ENCODE measurements at places on chromosomes 7 and 10.

DNA sequence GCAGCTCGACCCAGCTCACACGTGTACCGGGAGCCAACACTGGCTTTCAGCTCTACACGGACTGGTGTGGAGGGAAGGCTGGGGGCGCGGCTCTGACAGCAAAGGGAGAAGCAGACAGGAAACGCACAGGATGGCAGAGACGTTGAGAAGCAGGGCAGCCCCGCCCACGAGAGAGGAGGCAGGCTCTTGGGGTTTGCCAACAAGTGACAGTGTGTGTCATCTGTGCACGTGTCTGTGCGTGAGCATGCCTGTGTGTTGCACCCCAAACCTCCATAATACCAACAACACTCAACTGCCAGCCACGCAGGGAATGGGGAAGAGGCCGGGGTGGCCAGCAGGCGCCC is 64.4 kb upstream of the PDGFA start:
- DNase-seq = no peak
- no peak overlapping the region for H3K27ac ChIP-seq
- H3K4me3 ChIP-seq = peak overlapping the region; percentile 14
- no peaks in the 10 kb centered on the region for H3K4me1 ChIP-seq
- H3K27me3 ChIP-seq = no peaks in the 10 kb centered on the region

DNA sequence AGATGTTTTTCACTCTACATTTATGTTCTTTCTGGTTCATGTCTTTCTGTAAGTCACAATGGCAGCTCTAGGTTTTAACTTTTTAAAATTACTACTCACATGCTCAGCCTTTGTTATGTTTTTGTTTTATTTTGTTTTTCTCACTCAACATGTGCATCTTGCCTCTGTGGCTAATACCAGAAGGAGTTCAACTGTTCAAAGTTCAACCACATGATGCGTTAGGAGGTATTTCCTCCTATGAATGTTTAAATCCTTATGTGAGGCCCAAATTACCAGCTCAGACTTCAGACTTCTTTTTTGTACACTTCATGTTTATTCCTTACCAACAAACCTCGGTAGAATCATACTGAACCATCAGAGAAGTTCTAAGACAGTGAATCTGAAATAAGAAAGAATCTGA is 151.6 kb downstream of the MALRD1 start:
- H3K4me3 ChIP-seq = no peak overlapping the region
- no peak for DNase-seq
- no peaks in the 10 kb centered on the region for H3K36me3 ChIP-seq
- H3K4me1 ChIP-seq = no peaks in the 10 kb centered on the region
- no peaks in the 10 kb centered on the region for H3K27me3 ChIP-seq

DNA sequence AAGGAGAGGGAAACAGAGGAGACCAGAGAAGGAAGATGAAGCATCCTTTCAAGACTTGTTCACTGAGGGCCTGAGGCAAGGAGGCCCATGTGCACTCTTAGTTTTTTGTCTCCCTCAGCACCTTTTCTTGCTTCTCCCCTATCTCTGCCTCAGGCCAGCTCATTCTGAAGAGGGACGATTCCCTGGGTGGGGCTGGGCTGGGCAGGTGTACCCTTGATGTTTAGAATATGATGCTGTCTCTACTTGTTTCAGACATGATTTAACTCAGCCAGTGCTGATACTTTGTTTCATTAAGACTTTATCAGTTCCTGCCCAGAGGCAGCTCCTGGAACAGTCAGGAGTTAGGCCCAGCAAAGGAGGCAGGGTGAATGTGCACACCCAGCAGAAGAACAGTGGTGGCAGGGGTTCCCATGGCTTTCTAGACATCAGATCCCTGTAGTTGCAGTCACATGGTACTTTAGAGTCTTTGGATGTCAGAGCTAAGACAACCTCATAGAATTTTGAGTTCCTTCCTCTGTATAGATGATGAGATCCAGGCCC is 3.4 kb downstream of the PRXL2A start:
- H3K4me3 ChIP-seq = no peak overlapping the region
- no peak overlapping the region for H3K27ac ChIP-seq
- no peaks in the 10 kb centered on the region for H3K27me3 ChIP-seq
- peaks cover 47% of the 10 kb centered on the region for H3K4me1 ChIP-seq

DNA sequence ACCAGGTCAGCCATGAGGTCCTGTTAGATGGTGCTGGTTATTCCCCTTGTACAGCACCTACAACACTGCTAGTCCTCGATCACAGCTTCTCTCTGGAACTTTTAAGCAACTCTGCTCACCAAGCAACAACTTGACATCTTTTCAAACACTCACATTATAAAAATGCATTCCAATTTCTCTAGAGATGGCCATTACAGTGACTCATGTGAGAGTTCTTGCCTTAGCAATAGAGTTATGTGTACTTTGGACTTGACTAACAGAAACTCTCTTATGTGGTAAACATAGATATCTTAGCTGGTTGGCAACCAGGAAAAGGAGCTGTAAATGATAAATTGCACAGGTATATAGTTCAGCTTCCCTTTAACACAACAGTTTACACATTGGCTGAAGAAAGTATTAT is 122.2 kb downstream of the PDE1C start:
- no peak for DNase-seq
- no peak overlapping the region for H3K27ac ChIP-seq
- H3K4me3 ChIP-seq = no peak overlapping the region
- no peaks in the 10 kb centered on the region for H3K36me3 ChIP-seq
- H3K27me3 ChIP-seq = no peaks in the 10 kb centered on the region
- no peaks in the 10 kb centered on the region for H3K4me1 ChIP-seq

DNA sequence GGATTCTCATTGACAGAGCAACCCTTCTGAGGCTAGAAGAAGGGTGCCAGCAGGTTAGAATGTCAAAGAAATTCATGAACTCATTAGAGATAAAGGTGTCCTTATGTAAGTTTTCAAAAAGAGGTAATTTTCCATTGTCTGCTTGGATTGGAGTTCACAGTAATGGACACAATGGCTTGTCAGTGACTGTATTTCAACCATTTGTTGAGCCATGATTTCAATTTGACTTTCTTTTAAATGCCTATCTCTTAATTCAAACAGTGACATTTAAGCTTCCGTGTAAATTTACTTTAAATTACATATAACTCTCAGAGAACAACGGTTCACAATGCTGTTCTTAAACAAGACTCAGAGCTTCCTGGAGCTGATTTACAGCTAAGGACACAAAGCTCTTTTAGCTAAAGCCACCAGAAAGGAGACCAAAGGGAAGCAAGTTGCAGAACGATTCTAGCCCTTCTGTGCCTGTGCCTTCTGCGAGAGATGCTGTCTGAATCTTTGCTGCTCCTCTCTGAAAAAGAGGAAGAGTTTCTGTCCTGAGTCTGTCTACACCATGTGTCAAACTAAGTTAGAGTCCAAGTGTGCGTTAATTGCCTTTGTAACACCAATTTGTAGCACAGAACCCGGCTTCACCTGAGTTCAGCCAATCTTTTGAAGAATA is 42.2 kb upstream of the PFKP start:
- DNase-seq = no peak
- peaks cover 2% of the 10 kb centered on the region for H3K27me3 ChIP-seq
- no peaks in the 10 kb centered on the region for H3K36me3 ChIP-seq
- H3K4me3 ChIP-seq = no peak overlapping the region
- H3K27ac ChIP-seq = no peak overlapping the region

- no peaks in the 10 kb centered on the region for H3K4me1 ChIP-seq
- H3K27ac ChIP-seq = no peak overlapping the region
- H3K27me3 ChIP-seq = no peaks in the 10 kb centered on the region
Observed at GRCh38 chr7:90655566-90655965, 59.4 kb downstream of the CDK14 start.

DNA sequence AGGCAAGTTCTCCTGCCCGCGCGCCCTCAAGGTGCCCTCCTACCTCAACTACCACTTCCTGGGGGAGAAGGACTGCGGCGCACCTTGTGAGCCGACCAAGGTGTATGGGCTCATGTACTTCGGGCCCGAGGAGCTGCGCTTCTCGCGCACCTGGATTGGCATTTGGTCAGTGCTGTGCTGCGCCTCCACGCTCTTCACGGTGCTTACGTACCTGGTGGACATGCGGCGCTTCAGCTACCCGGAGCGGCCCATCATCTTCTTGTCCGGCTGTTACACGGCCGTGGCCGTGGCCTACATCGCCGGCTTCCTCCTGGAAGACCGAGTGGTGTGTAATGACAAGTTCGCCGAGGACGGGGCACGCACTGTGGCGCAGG is 1.4 kb downstream of the FZD1 start:
- H3K36me3 ChIP-seq = no peaks in the 10 kb centered on the region
- H3K27ac ChIP-seq = peak overlapping the region; percentile 89
- peaks cover 19% of the 10 kb centered on the region for H3K4me1 ChIP-seq
- H3K27me3 ChIP-seq = no peaks in the 10 kb centered on the region
- peak overlapping the region; percentile 65 for H3K4me3 ChIP-seq
- peak; percentile 73 for DNase-seq

DNA sequence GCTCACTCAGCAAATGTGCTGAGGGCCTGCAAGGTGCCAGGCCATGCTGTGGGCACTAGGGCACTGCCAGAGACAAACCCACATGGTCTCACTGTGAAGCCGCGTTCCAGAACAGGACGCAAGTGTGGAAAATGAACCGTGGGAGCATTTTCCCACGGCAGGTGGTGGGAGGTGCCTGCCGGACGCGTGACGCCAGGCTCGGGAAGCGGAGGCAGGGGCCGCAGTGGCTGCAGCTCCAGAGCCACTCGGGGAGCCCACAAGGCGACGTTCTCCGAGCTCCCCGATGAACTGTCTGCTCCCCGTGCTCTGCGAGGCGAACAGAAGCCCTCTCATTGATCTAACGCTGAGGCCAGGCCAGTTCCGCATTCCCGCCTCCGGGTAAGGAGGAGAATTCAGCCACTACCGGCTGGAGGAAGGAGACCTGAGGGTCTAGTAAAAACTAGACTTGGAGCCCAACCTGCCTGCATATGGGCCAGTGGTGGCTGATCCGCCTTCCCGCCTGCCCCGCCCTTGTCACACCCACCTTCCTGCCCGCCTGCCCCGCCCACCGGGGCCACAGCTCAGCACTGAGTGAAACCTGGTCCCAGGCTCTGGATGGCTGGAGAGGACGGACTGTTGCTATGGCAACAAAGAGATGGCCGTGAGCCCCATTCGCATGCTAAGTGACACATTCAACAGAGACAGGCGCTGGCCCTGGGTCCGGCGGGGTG is 13.1 kb downstream of the ADGRA1 start:
- H3K27me3 ChIP-seq = peaks cover 57% of the 10 kb centered on the region
- no peak overlapping the region for H3K4me3 ChIP-seq
- H3K27ac ChIP-seq = no peak overlapping the region
- DNase-seq = no peak
- H3K4me1 ChIP-seq = no peaks in the 10 kb centered on the region

DNA sequence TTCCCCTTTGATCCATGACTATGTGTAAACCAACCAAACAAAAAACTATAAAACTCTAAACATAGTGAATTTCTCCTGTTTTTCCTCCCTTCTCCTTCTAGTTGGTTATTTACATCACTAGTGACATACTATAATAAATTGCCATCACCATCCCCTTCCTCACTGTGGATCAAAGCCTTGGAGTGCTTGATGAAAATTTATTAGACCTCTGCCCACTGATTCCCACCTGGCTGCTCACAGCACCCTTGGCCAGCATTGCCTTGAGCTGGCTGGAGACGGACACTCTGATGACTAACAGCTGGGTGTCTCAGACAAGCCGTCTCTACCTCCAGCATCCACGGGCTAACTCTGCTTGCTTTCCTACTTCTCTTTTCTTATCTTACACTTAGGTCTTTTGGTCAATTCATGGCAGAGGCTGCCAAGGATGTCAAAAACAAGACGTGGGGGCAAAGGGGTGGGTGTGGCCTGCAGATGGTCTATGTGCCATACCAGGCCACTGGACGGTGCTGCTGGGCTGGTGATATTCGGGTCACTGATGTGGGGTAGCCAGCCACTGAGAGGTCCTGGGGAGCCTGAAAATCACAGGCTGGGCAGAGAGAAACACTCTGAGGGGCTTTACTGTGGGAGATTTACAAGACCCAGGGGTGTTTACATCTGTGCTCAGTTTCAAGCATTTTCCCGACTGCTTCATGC is 207.8 kb downstream of the TAX1BP1 start:
- H3K4me3 ChIP-seq = no peak overlapping the region
- H3K27me3 ChIP-seq = no peaks in the 10 kb centered on the region
- no peaks in the 10 kb centered on the region for H3K36me3 ChIP-seq

GRCh38 chr7:90351987-90352386 is 5.5 kb downstream of the GTPBP10 start:
- H3K4me1 ChIP-seq = peaks cover 9% of the 10 kb centered on the region
- H3K4me3 ChIP-seq = no peak overlapping the region
- no peak for DNase-seq
- peaks cover 39% of the 10 kb centered on the region for H3K36me3 ChIP-seq
- H3K27ac ChIP-seq = no peak overlapping the region

- no peaks in the 10 kb centered on the region for H3K27me3 ChIP-seq
- no peaks in the 10 kb centered on the region for H3K36me3 ChIP-seq
- H3K27ac ChIP-seq = no peak overlapping the region
- DNase-seq = no peak
Observed at GRCh38 chr10:113487154-113487553, 65.7 kb upstream of the HABP2 start.

DNA sequence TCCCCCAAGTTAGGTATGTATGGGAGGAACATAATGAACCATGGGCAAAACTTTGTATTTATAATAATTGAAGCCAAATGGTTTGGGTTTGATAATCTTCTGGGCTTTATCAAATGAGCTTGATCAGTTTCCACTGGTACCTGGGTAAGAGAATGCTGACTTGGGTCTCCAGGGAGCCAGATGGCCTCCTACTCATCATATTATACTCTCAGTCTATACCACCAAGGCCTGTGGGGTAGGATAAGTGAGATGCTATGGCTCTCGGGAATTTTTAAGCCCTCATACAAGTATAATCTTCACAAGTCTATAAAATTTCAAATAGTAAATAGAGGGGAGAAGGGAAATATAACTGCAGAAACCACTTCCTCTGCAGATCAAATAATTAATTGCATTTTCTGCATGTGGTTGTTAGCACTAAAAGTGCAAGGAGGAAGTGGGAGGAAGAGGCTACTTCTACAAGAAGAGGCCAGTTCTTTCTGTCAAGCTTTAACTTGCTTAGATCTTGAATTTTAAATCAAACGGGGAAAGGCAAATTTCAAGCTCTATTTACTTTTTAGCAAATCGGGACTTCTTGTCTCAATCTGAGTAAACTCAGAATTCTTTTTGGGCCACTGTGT is 349.0 kb downstream of the SORCS1 start:
- H3K36me3 ChIP-seq = no peaks in the 10 kb centered on the region
- H3K4me3 ChIP-seq = no peak overlapping the region
- H3K27me3 ChIP-seq = no peaks in the 10 kb centered on the region
- no peak overlapping the region for H3K27ac ChIP-seq
- H3K4me1 ChIP-seq = no peaks in the 10 kb centered on the region

GRCh38 chr10:3066317-3067117 is 831 bp upstream of the PFKP start:
- H3K27ac ChIP-seq = no peak overlapping the region
- H3K4me1 ChIP-seq = no peaks in the 10 kb centered on the region
- DNase-seq = no peak
- no peaks in the 10 kb centered on the region for H3K36me3 ChIP-seq
- H3K4me3 ChIP-seq = peak overlapping the region; percentile 59
- H3K27me3 ChIP-seq = no peaks in the 10 kb centered on the region

DNA sequence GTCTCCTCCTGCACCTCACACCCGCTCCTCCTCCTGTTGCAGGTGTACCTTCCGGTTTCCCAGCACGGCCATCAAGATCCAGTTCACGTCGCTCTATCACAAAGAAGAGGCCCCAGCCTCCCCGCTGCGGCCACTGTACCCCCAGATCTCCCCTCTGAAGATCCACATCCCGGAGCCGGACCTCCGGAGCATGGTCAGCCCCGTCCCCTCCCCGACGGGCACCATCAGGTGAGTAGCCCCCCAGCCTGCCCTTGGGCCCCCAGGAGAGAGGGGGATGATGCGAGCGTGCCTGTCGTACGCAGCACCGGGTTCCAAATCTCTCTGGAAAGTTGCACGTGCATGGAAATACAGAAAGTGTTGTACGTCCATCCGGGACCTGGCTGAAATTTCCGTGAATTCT is 34.6 kb upstream of the AP5Z1 start:
- peaks cover 23% of the 10 kb centered on the region for H3K36me3 ChIP-seq
- peaks cover 40% of the 10 kb centered on the region for H3K4me1 ChIP-seq
- H3K4me3 ChIP-seq = no peak overlapping the region
- DNase-seq = no peak
- H3K27me3 ChIP-seq = no peaks in the 10 kb centered on the region
- no peak overlapping the region for H3K27ac ChIP-seq
